ENCODE measurements at places on chromosomes 6 and 20.

DNA sequence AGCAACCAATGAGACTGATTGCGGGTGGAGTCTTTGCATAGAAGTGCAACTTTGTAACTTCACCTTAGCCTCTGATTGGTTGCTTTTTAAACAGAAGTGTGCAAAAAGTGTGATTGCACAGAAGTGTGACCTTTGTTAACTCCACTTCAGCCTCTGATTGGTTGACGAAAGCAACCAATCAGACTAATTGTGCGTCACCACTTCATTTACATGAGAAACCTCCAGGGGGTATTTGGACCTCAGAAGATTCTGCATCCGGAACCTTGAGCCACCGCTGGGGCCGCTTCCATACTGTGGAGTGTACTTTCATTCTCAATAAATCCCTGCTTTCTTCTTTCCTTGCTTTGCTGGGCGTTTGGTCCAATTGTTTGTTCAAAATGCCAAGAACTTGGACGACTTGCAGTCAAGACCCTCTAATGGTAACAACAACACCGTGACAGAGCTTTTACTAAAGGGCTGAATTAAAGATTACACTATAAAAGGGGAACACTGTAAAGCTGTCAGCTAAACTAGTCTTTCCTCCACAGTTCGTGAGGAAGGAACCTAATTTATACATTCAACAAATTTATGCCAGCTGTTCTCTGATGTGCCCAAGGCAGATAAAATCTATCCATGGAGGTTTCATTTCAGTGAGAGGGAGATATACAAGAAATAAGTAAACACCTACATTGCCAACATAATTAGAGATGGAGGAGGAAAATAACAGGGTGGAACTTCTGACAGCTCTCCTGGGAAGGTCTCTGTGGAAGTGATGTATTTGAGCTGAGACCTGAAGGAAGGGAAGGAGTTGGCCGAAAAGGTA is 1.4 kb upstream of the HECA start:
- no peak for DNase-seq

GRCh38 chr20:51591871-51592270 is 49.4 kb upstream of the NFATC2 start:
- no peak for DNase-seq

GRCh38 chr6:89729818-89730217 is 89.8 kb downstream of the MDN1 start:
- no peak for DNase-seq

DNA sequence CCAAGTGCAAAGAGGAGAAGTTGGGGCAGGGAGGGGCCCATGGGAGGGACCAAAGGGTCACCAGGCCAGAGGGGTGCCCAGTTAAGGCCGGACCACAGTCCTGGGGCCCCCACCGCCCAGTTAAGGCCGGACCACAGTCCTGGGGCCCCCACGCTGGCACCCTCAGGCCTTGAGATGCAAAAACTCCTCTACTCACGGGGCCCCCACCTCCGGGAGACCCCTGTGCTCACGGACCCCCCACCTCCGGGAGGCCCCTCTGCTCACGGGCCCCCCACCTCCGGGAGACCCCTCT is 16.9 kb downstream of the KCNQ2 start:
- no peak for DNase-seq

GRCh38 chr6:52474173-52474572 is 54.0 kb downstream of the EFHC1 start:
- DNase-seq: no peak

DNA sequence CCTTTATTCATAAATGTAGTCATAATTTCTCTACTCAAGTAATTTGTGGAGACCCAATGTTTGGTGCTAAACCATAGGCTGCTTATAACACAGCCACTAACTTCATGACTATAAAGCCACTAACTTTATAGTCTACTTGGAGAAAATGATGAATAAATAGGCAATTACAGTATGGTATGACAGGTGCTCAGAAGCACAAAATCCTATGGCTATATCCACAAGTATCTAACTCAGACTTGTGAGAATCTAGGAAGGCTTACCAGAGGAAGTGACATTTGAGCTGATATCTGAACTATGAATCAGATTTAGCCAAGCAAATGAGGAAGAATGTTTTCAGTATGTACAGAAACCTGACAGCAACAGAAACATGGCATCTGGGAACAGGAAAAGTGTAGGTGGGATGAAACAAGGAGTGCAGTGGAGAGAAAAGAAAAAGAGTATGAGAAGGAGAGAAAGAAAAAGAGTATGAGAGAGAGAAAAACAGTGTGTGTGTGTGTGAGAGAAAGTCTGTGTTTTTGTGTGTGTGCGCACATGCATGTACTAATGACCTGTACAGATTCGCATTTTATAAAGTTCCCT is 59.9 kb downstream of the REV3L start:
- no peak for DNase-seq

DNA sequence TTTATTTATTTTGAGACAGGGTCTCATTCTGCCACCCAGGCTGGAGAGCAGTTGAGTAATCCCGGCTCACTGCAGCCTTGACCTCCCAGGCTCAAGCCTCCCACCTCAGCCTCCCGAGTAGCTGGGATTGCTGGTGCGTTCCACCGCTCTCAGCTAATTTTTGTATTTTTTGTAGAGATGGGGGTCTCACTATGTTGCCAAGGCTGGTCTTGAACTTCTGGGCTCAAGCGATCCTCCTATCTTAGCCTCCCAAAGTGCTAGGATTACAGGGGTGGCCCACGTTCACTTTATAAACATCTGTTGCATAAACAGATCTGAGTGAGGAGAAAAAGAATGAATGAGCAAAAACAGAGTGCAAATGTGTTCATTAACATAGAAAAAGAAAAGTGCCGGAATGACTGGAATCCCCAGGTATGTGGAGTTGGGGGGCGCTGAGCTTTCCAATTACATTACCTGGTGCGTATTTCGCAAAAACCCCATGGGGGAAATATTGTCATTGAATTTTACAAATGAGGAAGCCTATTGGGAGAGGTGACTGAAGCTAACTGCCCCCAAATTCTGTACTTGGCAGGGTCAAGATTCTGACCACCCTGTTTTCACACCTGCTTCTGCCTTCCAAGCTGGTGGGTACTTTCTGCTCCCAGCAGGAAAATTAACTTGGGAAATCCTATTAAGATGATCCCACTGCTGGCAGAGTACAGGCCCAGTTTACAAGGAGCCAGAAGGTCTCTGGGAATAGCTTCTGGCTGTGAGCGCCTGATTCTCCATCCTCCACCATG is 207.7 kb upstream of the JARID2 start:
- DNase-seq: no peak

DNA sequence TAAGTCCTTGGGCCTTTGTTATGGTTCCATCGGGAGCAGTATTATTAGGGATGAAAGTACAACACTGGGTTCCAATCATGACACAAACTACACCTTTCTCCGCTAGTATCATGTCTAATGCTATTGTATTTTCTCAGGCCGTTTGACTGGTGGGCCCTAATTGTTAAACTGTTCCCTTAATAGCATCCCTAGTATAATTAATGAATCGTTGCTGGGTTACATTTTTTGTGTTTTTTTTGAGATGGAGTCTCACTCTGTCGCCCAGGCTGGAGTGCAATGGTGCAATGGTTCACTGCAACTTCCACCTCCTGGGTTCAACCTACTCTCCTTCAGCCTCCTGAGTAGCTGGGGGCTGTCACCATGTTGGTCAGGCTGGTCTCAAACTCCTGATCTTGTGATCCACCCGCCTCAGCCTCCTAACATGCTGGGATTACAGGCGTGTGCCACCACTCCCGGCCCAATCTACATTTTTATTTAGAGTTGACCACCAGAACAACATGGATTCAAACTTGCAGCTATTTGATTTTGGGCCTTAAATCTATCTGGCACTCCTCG is 4.1 kb upstream of the ZNFX1 start:
- DNase-seq: no peak

- no peak for DNase-seq
Measured at GRCh38 chr6:38725414-38726183, 10.5 kb downstream of the DNAH8 start.

DNA sequence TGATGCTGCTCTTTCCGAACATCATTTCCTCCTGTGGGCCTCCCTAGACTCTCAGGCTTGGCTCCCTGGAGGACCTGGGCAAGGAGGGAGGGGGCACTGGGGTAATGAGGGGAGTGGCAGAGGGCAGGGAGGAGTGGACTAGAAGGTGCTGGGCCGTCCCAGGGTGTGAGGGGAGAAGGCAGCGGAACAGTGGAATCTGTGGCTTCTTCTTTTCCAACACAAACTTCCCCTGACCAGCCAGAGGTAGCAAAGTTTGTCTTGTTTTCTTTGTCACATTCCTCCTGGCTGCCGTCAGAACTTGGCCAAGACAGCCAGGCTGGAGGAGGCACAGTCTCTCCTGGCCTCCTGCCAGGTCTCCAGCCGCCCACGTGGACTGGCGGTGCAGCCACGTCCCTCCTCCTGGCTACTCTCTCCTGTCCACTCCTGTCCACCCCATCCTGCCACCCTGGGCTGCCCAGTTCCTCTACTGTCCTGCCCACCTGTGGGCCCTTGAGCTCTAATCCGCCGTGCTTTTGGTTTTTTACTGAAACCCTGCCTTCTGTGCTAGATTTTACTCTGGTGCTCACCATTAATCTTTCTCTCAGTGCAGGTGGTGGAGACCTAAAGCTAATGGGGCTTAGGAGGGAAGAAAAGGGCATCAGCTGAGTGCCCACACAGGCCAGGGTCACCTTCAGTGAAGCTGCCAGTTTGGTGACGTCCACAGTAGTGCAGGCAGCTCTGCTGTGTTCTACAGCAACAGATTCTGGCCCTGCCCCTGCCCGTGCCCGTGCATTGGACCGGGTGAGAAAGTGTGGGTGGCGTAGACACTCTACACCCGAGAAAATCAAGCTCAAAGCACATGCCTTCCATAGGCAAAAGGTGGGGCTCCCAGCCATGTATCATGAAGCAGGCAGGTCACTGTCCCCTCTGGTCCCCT is 2.8 kb upstream of the CDSN start:
- no peak for DNase-seq

DNA sequence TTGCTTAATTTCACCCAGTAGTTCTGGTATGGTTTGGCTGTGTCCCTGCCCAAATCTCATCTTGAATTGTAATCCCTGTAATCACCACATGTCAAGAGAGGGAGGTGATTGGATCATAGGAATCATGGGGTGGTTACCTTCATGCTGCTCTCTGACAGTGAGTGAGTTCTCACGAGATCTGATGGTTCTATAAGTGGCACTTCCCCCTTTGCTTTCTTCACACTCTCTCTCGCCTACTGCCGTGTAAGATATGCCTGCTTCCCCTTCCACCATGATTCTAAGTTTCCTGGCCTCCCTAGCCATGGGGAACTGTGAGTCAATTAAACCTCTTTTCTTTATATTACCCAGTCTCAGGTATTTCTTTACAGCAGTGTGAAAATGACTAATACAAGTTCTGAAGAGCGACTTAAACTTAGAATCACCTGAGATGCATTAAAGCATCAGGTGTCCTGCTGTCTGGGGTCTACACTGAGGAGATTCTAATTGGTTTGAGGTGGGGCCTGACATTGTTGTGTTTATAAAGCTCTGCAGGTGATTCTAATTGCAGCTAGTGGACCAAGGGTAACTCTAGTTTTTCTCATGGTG is 82.1 kb upstream of the DTNBP1 start:
- DNase-seq: no peak

- DNase-seq: no peak
Measured at GRCh38 chr6:50543666-50544065, 169.7 kb upstream of the TFAP2D start.

GRCh38 chr6:10363911-10364310 is 51.0 kb downstream of the TFAP2A start:
- no peak for DNase-seq

DNA sequence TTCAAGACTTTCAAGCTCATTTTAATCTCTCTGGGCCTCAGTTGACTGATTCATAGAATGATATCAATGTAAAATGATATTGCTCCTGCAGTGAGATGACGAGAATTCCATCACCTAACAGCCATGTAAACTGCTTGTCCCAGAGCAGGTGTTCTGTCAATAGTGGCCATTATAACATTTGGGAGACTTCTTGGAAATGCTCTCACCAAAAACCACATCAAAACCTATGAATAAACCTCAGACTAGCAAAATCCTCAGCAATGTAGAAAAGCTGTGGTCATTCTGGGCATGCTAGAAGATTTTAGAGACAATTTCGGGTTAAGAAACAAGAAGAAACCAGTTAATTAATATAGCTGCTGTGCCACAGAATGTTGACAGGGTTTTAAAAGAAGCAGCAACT is 225.4 kb downstream of the FRK start:
- DNase-seq: no peak

- no peak for DNase-seq
Measured at GRCh38 chr20:50462093-50462690, 48.0 kb upstream of the PTPN1 start.

GRCh38 chr6:133983099-133983939 is 30.3 kb downstream of the TBPL1 start:
- peak; percentile 29 for DNase-seq

GRCh38 chr6:118876198-118876597 is 17.8 kb upstream of the ASF1A start:
- no peak for DNase-seq

DNA sequence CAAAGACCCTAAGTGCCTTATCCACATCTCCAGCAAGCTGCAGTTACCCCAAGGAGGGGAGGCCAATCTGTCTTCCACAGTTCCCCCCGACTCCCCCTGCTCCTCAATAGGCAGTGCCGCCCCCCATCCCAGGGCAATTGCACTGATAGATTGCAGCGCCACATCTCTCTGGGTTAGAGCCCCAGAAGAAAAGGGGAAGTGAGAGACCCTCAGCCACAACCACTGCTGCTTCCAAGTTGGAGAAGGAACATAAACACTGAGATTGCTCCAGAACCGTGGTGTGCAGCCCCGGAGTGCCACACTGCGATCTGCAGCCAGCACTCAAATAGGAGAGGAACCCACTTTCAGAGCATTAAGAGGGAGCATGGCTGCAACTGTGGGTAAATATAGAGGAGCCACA is 101.5 kb downstream of the RWDD2A start:
- no peak for DNase-seq

GRCh38 chr6:162887981-162888689 is 160.4 kb downstream of the PACRG start:
- DNase-seq: no peak

GRCh38 chr6:11296449-11297375 is 64.2 kb upstream of the NEDD9 start:
- DNase-seq: no peak

DNA sequence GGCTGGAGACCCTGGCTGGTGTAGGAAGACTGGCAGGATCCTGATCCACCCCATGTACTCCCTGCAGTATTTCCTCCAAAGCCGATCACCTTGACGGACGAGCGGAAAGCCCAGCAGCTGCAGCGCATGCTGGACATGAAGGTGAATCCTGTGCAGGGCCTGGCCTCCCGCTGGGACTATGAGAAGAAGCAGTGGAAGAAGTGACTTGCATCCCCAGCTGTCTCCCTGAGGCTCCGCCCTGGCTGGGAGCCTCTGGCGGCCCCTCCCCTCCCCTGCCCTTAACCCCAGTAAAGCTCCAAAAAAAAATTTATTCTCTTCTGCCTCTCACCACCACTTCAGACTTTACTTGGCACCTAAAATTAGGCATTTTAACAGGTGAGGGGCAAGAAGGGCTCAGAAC is 7.0 kb downstream of the COX4I2 start:
- no peak for DNase-seq
